HS-5 (cell line): ENCODE measurements at places on chromosomes 6 and 20.

- no peak for DNase-seq
These were observed 1.4 kb upstream of the TRIM39 start for GRCh38 chr6:30325150-30325872.

GRCh38 chr6:24191346-24191745 is 65.3 kb downstream of the NRSN1 start:
- DNase-seq = no peak

DNA sequence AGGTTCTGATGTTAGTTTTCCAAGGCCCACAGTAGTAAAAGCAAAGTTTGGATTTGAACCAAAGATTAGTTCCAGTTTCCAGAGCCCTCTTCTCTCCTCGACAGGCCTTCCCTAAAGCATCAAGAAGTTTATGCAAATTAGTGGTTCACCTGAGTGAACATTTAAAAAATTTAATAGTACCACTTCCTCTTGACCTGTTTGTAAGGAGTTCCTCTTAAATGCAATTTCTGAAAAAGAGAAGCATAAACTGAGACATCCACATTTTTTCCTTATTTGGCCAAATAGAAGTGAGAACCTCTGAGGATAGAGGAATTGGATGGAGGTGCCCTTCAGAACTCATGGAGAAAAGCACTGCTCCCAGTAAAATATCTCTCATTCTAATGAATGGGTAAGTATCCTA is 1.2 kb upstream of the DSE start:
- no peak for DNase-seq

DNA sequence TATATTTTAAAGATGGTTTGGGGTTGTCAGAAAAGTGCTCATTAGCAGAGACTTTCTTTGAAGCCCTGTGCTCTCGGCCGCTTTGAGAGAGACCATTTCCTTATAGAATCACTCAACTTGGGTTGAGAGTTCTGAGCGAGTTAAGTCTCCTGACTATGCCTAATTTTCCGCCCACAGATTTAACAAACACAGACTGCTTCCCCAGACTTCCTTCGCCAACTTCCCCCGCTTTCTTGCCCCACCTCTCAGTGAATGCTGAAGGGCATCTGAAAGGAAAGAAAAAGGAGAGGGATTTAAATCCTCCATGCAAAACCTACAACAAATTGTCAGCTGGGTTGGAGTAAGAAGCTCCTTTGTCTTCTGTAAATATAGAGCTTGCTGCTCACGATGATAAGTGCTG is 224.0 kb downstream of the EYA2 start:
- DNase-seq = no peak

DNA sequence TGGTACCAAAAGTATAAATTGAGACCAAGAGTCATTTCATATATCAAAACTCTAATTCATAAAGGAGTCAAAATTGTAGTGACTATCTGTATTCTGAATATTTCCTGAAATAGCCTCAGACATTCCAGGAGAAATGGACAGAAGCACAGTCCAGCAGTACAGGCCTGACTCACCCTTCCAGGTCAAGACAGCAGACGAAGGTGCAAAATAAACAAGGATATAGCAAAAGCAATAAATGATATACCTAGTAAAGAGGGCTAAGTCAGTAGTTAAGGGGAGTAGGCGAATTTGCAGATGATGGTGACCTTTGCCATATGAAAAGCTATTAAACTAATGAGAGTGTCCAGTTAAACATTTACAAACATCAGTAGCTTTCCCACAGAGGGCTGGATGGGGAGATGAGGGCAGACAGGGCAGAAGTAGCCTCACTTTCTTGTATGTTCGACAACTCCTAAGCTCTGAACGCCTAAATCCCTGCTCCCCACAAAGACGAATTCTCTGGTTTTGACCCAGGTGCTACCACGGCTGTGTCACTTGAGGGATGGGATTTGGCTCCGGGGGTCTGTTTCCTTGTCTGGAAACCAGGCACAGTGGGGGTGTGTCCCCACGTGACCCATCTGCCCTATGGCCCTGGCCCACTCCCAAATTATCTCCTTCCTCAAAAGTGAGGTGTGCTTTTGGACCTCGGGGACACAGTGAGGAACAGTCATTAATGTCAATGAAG is 3.6 kb upstream of the SLC52A3 start:
- no peak for DNase-seq

DNA sequence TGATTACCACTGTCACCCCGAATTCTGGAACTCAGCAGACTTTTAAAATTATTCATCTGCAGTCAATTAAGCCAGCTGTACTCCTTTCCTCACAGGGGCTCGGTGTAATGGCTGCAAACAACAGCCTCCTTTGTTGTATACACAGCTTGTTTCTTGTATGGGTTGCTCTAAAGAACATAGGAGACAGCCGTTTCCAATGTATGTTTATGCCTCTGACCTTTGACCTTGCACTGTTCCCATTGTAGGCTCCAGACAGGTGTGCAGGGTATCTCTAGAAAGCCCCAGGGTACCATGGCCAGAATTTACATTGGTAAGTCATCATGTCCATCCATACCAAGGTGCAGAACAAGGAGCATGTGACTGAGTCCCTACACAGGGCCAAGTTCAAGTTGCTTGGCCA is 11.5 kb upstream of the TENT5A start:
- no peak for DNase-seq

DNA sequence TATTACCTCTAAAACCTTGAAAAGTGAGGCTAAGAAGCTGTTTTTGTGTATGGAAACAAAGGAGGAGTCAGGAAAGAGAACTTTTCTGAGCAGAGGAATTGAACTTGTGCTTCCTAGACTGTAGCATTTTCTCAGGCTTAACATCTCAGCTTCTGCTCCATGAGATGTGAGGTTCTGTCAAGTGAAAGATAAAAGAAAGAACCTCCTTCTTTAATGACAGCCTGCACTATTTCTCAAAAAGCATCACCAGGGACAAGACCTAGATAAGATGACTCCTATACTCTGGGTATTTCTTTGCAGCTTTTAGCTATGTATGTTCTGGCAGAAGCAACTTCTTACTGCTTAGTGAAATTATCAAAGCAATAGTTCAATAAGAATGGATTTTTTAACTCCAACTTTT is 87.6 kb upstream of the KCNQ5 start:
- DNase-seq = no peak

DNA sequence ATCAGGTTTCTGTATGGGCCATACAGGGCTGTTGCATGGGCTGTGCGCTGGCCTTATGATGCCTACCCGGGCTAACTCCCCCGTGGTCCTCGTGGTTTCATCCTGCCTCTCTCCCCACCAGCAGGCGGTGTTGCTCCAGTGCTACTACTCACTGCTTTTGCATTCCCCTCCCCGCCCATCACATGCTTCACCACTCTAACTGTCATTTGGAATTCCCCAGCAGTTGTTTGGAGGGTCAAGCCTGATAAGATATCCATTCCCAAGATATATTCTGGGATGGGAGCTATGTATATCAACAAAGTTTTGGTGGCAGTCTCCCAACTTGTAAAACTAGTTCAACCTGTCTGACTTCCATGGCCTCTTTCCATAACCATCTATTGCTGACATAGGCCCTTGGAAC is 233.2 kb upstream of the SOX4 start:
- no peak for DNase-seq

DNA sequence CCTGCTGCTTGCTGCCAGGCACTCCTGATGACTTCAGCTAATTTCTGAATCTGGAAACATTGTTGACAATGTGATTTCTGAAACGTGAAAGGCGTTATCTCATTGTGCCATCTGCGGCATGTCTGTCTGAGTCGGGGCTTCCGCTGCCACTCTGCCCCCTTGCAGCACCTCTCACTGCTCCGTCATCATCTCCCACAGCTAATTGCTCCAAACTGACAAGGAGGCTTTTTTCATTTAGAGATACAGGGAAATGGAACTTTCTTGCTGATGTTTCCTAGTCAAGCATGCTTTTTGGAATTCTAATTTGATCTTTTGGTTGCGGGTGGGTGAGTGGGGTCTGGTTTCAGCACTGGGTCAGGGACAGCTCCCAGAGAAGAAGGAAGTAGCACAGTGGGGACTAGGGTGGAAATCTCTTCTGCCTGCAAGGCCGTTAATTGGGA is 233.5 kb downstream of the DHX35 start:
- DNase-seq = no peak

DNA sequence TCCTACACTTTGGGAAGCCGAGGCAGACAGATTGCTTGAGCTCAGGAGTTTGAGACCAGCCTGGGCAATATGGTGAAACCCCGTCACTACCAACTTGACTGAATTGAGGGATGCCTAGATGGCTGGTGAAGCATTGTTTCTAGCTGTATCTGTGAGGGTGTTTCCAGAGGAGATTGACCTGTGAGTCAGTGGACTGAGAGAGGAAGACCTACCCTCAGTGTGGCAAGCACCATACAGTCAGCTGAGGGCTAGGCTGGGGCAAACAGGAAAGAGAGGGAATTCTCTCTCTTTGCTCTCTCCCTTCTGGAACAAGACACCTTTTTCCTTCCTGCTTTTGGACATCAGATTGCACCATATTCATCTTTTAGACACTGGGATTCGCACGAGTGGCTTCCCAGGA is 3.7 kb upstream of the ZUP1 start:
- DNase-seq = no peak

DNA sequence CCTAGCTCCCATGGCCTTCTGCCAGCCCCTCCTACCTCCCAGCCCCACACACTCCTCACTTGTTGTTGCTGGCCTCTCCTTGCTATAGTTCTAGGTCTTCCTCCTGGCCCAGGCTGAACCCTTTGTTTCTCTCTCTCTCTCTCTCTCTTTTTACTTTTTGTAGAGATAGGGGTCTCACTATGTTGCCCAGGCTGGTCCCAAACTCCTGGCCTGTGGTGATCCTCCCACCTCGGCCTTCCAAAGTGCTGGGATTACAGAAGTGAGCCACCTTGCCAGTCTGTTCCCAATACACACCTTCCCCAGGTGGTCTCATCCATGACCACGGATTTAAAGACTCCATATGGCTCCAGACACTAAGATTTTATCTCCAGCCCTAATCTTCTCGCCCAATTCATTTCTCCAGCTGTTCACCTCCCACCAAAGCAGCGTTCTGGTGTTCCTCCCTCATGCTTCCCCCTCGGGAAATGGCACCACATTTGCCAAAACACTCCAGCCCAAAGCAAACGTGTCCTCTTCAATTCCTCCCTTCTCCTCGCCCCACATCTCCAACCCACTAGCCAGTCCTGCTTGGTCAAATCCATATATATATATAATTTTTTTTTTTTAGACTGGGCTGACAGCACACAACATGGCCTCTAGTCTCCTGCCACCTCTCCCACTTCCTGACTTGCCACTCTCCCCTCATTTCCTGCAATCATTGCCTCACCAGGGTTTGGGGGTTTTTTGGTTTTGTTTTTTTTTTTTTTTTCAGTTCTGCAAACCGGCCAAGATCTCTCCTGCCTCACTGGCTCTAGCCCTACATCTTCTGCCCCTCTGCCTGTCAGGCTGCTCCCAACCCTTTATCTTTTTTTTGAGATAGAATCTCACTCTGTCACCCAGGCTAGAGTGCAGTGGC is 104.4 kb downstream of the NCR2 start:
- DNase-seq = no peak

DNA sequence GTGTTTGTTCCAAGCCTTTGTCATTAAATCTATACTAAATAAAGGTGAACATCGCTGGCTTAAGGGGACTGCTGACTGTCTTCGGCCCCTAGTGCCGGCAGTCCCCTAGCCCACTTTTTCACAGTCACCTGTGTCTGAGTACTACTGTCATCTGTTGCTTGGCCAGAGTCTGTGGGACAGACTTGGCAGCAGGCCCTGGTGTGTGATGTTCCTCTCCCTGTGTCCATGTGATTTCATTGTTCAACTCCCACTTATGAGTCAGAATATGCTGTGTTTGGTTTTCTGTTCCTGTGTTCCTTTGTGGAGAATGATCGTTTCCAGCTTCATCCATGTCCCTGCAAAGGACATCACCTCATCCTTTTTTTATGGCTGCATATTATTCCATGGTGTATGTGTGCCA is 133.4 kb downstream of the HAO1 start:
- DNase-seq = no peak

- no peak for DNase-seq
These were observed 202.8 kb downstream of the DLL1 start for GRCh38 chr6:170087941-170088581.
